G401 (cell line): ENCODE measurements at places on chromosomes 1 and 21. TPM values are rescaled to one million over a fixed set of nuclear protein-coding genes. Genes with fewer than 3 reads are reported as not detected.

The HES2 gene
- 1.6 and 3.1 TPM in 2 replicates for total RNA-seq

The LCE2A gene
- not detected in 2 replicates for total RNA-seq

The NDUFV3 gene
- 45.5 and 47.9 TPM in 2 replicates for total RNA-seq

The GJA8 gene
- total RNA-seq = not detected in 2 replicates

The VSIG8 gene
- total RNA-seq = not detected in 2 replicates

The TEKT2 gene
- total RNA-seq = 0.12 TPM in 1 of 2 replicates, not detected in the other

The PDC gene
- total RNA-seq = not detected in 2 replicates

The RNU11 gene
- total RNA-seq = not detected in 2 replicates

The RSPH1 gene
- 0.41 TPM in 1 of 2 replicates, not detected in the other for total RNA-seq

The LCE6A gene
- not detected in 2 replicates for total RNA-seq

The C1orf167 gene
- not detected in 2 replicates for total RNA-seq

The EDN2 gene
- total RNA-seq = 1.8 and 2.2 TPM in 2 replicates

The SLC35D1 gene
- 2.5 and 4.7 TPM in 2 replicates for total RNA-seq

The CMPK1 gene
- 65.5 and 90.5 TPM in 2 replicates for total RNA-seq

The UBXN10 gene
- total RNA-seq = 0.98 and 3.5 TPM in 2 replicates

The MFAP2 gene
- total RNA-seq = 55.9 and 62.4 TPM in 2 replicates

The MCOLN3 gene
- not detected in 2 replicates for total RNA-seq

The ERICH3 gene
- total RNA-seq = not detected in 2 replicates

The LCA5L gene
- 0.18 and 5.0 TPM in 2 replicates for total RNA-seq

The SHISAL2A gene
- total RNA-seq = not detected in 2 replicates

The OR10J1 gene
- not detected in 2 replicates for total RNA-seq

The CDCP2 gene
- total RNA-seq = not detected in 2 replicates

The BTF3L4 gene
- total RNA-seq = 60.5 and 77.3 TPM in 2 replicates

The SPATA21 gene
- not detected in 2 replicates for total RNA-seq

The RAB13 gene
- total RNA-seq = 18.5 and 23.4 TPM in 2 replicates

The DCST2 gene
- 0.31 TPM in 1 of 2 replicates, not detected in the other for total RNA-seq

The ZNF648 gene
- total RNA-seq = not detected in 2 replicates

The FAM72C gene
- 3.5 and 4.1 TPM in 2 replicates for total RNA-seq

The SOAT1 gene
- total RNA-seq = 19.8 and 41.8 TPM in 2 replicates

The ATAD3A gene
- total RNA-seq = 88.6 and 111 TPM in 2 replicates

The SPRR4 gene
- total RNA-seq = not detected in 2 replicates

The FAM110D gene
- 3.5 and 5.1 TPM in 2 replicates for total RNA-seq
